ENCODE measurements at places on chromosomes 6 and 20. TPM values are rescaled to one million over a fixed set of nuclear protein-coding genes. Genes with fewer than 3 reads are reported as not detected.

DNA sequence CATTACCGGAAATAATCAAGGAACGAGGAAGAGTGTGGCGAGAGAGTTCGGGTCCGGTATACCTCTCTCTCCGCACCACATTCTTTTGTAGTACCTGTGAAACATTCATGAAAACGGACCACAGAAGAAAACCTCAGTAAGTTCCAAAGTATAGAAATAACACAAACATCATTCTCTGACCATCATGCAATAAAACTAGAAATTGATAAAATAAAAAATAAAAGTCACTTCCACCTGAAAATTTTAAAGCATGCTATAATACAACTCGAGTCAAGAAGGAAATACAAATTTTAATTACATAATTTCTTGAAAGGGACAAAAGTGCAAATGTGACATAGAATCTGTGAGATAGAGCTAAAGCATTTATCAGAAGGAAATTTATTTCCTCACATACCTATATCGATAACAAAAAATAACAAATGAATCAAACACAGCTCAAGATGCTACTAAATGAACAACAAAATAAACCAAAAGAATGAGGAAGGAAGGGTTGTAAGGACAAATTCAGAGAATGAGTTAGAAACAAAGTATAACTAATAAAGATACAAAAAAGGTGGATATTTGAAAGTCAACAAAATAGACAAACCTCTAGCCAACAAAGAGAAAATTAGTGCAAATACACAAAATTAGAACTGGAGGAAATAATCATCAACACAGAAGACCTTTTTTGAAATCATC, 84.2 kb downstream of the TRIM27 start:
- H3K4me1 ChIP-seq, result no peaks in the 10 kb centered on the region
- no peak overlapping the region for H3K27ac ChIP-seq
- H3K27me3 ChIP-seq, result peaks cover 11% of the 10 kb centered on the region
- no peak for DNase-seq

DNA sequence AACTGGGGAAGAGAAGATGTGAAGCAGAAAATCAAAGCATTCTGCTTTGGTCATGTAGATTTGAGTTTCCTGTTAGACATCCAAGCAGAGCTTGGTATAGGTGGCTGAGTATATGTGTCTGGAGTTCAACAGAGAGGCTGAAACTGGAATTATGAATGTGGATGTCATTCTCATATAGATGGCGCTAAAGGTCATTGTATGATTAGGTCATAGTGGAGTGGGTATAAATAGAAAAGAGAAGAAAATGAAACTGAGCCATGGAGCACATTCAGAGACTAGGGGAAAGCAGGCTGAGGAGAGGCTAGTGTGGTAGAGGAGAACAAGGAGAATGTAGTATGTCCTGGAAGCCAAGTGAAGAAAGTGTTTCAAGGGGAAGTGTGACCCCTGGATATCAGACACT, 295.6 kb upstream of the PLN start:
- no peak overlapping the region for H3K4me3 ChIP-seq
- no peaks in the 10 kb centered on the region for H3K4me1 ChIP-seq
- H3K36me3 ChIP-seq, result no peaks in the 10 kb centered on the region
- DNase-seq, result no peak
- H3K27ac ChIP-seq, result no peak overlapping the region

DNA sequence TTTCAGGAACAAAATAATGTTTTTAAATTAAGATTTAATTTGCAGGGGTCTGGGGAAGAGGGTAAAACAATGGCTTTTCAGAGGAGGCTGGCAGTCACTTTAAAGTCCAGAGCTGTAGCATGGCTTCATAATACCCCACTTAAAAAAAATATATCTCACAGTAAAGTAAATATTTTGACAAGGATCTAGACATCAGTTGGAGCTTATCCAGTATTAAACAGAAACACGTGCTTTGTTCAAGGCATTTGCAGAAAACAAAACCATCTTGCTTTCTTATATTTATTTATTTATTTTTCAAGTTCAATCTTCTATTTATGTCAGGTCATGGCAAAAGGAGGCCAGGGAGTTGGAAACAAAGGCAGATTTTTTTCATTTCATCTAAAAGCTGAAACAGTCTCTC, 53.3 kb upstream of the PRL start:
- no peaks in the 10 kb centered on the region for H3K4me1 ChIP-seq
- no peaks in the 10 kb centered on the region for H3K27me3 ChIP-seq
- H3K4me3 ChIP-seq, result no peak overlapping the region
- no peak for DNase-seq

DNA sequence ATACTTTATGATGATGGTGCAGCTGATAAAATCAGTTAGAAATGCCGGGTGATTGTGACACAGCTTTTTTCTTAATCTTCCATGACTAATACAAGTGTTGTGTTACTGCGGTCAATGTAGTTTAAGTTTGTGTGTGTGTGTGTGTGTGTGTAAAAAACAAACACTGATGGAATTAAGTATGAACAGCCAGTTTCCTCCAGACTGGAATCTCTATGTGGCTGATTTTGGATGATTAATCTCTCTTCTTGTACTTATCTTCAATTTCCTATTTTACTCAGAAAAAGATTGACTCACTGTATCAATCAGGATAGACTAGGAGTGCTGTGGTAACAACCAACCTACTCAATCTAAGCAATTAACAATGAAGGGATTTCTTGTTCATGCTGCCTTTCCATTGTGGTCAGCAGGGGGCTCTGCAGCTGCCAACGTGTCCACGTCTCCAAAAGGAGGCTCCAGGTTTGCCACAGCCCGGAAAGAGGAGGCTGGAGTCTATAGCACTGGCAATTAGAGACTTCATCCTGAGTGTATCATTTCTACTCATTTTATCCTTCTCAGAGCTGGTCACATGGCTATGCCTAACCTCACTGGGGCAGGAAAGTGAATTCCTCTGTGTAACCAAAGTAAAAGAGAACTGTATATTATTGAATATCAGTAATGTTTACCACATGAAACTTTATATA, 107.7 kb downstream of the CD109 start:
- H3K4me1 ChIP-seq, result no peaks in the 10 kb centered on the region
- H3K36me3 ChIP-seq, result no peaks in the 10 kb centered on the region
- no peak overlapping the region for H3K4me3 ChIP-seq
- DNase-seq, result peak; percentile 85
- no peak overlapping the region for H3K27ac ChIP-seq
- H3K27me3 ChIP-seq, result peaks cover 16% of the 10 kb centered on the region

DNA sequence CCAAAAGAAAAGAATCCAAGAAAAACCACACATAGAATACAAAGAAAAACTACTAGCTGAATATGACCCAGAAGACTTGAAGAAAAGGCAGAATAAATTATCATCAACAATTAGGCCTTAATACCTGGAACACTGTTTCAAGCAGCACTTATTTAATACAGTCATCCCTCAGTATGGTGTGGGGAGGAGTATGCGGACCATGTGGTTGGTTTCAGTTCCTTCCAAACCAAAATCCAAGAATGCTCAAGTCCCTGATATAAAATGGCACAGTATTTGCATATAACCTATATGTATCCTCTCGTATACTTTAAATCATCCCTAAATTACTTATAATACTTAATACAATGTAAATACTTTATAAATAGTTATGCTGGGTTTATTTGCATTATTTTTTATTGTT, 16.1 kb downstream of the CDK19 start:
- H3K4me1 ChIP-seq, result no peaks in the 10 kb centered on the region
- no peaks in the 10 kb centered on the region for H3K27me3 ChIP-seq
- H3K36me3 ChIP-seq, result no peaks in the 10 kb centered on the region

GRCh38 chr6:10215326-10216110, 199.4 kb downstream of the TFAP2A start:
- H3K4me3 ChIP-seq, result no peak overlapping the region
- H3K36me3 ChIP-seq, result no peaks in the 10 kb centered on the region
- DNase-seq, result no peak
- H3K27me3 ChIP-seq, result no peaks in the 10 kb centered on the region
- H3K4me1 ChIP-seq, result no peaks in the 10 kb centered on the region

DNA sequence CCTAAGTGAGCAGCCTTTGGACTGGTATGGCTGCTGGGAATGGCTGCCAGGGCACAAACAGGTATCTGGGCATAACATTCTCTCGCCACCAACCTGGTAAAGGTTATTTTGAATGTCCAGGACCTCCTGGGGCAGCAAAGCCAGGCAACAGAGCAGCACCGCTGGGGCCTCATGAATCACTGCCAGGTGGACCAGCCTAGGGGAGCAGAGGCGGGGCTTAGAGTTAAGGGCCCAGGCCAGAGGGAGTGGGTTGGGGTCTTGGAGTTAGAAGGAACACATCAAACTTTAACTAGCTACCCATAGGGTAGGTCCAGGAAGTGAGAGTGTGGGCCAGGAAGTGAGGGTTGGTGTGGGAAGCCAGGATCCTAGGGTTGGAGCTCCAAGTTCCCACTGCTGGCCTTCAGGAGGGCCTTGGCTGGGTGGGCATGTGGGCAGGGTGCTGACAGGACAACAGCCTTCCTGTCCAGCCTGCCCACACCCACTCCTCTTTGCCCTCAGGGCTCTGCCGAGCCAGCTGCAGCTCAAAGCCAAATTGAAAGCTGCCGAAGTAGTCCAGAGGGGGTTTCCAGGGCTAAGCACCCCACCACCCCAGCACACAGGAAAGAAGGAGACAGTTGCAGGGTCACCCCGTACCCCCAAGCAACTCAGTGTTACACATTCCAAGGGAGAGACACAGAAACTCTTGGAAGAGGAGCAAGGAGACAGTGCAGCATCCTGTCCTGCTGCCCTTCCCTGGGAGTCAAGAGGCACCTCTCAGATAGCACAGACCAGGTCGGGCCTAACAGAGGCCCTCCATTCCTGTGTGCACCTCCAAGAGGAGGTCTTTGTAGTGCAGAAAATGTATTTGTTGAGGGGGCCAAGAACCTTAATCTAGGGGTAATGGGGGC, 2.6 kb downstream of the NFKBIE start:
- H3K4me3 ChIP-seq, result no peak overlapping the region
- H3K36me3 ChIP-seq, result peaks cover 3% of the 10 kb centered on the region
- no peak for DNase-seq
- peaks cover 5% of the 10 kb centered on the region for H3K4me1 ChIP-seq

DNA sequence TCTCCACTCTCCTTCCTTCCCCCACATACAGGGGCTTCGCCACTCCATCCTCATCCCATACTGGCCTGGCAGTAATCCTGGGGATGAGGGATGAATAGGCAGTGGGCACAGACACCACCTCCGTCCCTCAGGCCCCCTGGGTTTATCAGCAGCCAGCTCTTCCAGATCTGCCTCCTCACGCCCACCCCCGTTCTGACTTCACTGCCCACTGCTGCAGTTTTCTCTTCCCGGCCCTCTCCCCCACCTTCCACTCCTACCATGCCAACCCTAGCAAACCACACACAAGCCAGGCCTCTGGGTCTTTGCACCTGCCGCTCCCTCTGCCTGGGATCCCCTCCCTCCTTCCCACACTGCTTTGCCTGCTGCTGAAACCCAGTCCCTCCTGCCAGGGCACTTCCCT, 22.3 kb downstream of the PNPLA1 start:
- H3K4me3 ChIP-seq, result no peak overlapping the region
- no peaks in the 10 kb centered on the region for H3K27me3 ChIP-seq
- no peak overlapping the region for H3K27ac ChIP-seq
- no peaks in the 10 kb centered on the region for H3K36me3 ChIP-seq

DNA sequence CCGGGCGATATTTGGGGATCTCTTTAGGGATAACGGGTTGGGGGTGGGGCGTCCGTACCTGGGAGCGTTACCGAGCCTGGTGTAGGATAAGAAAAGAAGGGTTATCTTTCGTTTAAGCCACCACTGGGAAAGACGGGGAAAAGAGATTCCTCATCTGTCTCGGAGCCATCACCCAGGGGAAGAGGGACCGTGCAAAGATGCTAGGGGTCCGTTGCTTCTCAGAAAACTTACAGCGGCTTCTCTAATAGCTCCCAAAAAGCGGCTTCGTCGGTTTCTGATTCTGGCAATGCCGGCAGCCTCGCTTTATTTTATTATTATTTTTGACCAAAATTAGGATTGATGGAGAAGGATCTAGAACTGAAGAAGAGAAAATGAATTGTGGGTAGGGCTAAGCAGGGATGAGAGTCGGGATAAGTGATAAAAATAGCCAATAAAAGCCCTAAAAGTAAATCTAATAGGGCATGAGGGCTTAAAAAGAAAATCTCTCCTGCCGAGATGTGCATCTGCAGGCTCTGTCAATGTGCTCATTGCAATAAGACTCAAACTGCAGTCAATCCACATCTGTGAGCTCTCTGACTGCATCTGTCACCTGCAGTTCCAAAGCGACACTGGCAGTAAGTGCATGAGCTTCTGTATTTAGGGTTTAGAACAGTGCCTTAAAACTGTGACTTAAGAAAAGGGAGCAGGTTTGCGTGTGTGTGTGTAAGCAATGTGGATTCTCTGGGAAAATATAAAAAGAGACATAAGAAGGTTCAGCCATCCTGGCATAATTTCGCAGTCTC, 801 bp downstream of the TBPL1 start:
- H3K27me3 ChIP-seq, result peaks cover 6% of the 10 kb centered on the region
- peak overlapping the region; percentile 85 for H3K4me3 ChIP-seq
- H3K4me1 ChIP-seq, result peaks cover 15% of the 10 kb centered on the region
- DNase-seq, result no peak
- no peaks in the 10 kb centered on the region for H3K36me3 ChIP-seq

- peak; percentile 94 for DNase-seq
- H3K4me1 ChIP-seq, result no peaks in the 10 kb centered on the region
- peaks cover 53% of the 10 kb centered on the region for H3K27me3 ChIP-seq
- H3K4me3 ChIP-seq, result no peak overlapping the region
- no peak overlapping the region for H3K27ac ChIP-seq
Observed at GRCh38 chr20:59525500-59526241, 78.7 kb upstream of the PHACTR3 start.

- peak; percentile 77 for DNase-seq
- no peaks in the 10 kb centered on the region for H3K27me3 ChIP-seq
- H3K4me3 ChIP-seq, result peak overlapping the region; percentile 80
- H3K36me3 ChIP-seq, result no peaks in the 10 kb centered on the region
- H3K4me1 ChIP-seq, result no peaks in the 10 kb centered on the region
Observed at GRCh38 chr20:31860390-31861134, 9.8 kb downstream of the DUSP15 start.

DNA sequence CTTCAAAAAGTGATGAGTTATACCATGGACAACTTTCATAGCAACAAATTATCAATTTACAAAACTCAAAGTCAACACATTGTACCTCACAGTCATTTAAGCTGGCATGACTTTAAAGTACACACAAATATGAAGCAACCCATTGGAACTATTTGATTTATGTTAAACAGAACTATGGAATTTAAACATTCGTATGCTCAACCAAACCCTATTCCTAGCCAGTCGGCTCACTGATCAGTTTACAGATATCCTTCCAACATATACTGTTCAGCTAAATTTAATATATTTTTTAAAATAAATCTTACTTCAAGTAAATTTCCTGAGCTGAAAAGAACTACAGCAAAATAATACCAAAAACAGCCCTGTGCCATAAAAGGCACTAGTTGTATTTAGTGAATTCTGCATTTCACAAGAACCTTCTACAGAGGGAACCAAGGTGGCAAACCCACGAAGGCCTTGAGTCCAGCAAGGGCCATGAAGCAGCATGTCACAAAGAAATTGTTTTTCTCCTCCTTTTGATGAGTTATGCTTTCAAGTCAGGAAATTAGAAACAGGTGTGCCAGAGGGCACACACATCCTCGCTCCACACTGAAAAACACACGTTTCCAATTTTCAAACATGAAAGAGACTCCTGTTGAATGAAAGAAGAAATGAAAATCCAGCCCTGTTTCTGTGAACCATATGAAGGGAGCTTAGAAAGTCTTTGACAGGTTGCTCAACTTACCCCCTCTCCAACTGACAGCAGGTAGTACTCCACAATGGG, 122.8 kb downstream of the TASP1 start:
- no peaks in the 10 kb centered on the region for H3K27me3 ChIP-seq
- no peak overlapping the region for H3K27ac ChIP-seq

GRCh38 chr20:40802886-40803285, 113.8 kb upstream of the MAFB start:
- peak; percentile 26 for DNase-seq
- peaks cover 39% of the 10 kb centered on the region for H3K27me3 ChIP-seq
- H3K4me1 ChIP-seq, result peaks cover 10% of the 10 kb centered on the region

Gene OR12D3
- not detected for total RNA-seq

Gene SLC17A3
- total RNA-seq, result not detected

Gene UNC5CL
- total RNA-seq, result 1.6 TPM

Gene KCNK15
- 0.22 TPM for total RNA-seq

Gene ADGRG6
- 23.4 TPM for total RNA-seq

Gene ARMH2
- not detected for total RNA-seq

Gene SIRPA
- total RNA-seq, result 5.9 TPM
